ENCODE measurements at places on chromosomes 5 and 9. TPM values are rescaled to one million over a fixed set of nuclear protein-coding genes. Genes with fewer than 3 reads are reported as not detected.

GRCh38 chr5:6680922-6681321 lies 32.3 kb upstream of the TENT4A start:
- no peak for DNase-seq

GRCh38 chr5:106142116-106142515 lies 1528.6 kb downstream of the EFNA5 start:
- DNase-seq: no peak

DNA sequence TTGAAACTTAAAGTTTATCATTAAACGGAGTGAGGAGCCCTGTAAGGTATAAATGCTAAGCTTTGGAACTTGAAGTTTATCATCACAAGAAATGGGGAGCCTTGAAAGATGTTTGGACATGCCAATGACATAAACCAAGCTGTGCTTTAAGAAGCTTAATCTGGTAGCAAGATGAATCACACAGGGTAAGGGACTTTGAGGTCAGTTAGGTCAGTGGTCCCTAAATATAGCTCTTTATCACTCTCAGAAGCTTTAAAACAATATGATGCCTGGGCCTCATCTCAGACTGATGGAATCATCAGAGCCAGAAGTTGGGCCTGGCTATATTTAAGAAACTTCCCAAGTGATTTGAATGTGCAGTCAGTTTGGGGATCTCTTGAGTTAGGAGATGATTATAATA lies 85.7 kb downstream of the TNC start:
- DNase-seq: no peak

LCN9 gene
- total RNA-seq: not detected

GRCh38 chr5:117496801-117497200 lies 922.2 kb upstream of the SEMA6A start:
- DNase-seq: no peak
